ENCODE measurements at places on chromosomes 5 and 9.

- DNase-seq, result no peak
Observed at GRCh38 chr5:172694061-172694460, 53.0 kb downstream of the NEURL1B start.

DNA sequence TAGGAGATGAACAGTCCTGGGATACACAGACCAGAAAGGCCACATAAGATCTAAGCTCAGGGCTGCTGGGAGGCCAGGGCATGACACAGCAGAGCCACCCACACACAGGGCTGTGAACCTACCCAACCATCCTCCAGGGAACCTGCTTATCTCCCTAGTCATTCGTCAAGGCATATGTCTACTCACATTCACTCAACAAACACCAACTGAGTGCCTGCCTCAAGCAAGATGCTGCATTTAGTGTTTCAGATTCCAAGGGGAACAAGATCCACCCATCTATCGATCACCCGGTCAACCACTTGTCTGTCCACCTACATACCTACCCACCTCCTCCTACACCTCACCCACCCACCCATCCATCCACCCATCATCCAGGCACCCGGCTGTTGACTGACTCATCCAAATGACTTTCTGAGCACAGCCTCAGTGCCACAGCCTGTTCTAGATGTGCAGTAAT lies 1.9 kb downstream of the DPM2 start:
- DNase-seq, result no peak

- no peak for DNase-seq
Observed at GRCh38 chr5:78046006-78046405, 248.5 kb downstream of the AP3B1 start.

GRCh38 chr9:86876621-86877196 lies 70.6 kb downstream of the GAS1 start:
- no peak for DNase-seq

DNA sequence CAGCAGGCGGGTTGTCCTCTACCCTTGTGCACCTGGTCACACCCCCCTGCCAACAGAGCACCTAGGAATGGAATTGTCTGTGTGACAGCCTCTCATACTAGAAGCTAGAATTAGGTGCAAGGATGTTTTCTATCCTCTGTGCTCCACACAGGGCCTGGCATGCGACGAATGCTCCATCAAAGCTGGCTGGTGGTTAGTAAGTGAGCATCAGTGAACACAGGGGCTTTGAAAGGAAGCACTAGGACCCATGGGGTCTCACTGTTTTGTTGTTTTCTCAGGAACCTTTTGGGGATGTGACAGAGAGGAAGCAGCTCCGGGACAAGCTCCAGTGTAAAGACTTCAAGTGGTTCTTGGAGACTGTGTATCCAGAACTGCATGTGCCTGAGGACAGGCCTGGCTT lies 32.3 kb downstream of the GALNT12 start:
- no peak for DNase-seq

DNA sequence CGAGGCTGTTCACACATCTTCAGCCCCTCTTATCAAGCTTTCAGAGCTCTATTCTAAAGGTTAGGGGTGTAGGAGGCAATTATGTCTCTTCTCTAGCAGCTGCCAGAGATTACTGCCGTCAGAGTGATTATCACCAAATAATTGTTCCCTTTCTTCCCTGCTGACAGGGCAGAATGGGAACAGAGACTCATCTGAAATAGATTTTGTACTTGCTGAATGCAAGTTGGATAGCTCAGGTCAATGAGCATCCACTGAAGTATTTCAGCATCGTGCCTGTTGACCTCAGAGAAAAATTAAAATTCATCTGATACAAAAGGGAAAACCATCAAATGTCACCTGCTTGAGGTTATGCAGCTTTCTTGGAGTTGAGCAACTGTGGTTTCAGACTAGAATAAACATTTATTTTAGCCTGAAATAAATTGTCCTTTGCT lies 213.7 kb upstream of the MAP3K1 start:
- DNase-seq, result no peak

DNA sequence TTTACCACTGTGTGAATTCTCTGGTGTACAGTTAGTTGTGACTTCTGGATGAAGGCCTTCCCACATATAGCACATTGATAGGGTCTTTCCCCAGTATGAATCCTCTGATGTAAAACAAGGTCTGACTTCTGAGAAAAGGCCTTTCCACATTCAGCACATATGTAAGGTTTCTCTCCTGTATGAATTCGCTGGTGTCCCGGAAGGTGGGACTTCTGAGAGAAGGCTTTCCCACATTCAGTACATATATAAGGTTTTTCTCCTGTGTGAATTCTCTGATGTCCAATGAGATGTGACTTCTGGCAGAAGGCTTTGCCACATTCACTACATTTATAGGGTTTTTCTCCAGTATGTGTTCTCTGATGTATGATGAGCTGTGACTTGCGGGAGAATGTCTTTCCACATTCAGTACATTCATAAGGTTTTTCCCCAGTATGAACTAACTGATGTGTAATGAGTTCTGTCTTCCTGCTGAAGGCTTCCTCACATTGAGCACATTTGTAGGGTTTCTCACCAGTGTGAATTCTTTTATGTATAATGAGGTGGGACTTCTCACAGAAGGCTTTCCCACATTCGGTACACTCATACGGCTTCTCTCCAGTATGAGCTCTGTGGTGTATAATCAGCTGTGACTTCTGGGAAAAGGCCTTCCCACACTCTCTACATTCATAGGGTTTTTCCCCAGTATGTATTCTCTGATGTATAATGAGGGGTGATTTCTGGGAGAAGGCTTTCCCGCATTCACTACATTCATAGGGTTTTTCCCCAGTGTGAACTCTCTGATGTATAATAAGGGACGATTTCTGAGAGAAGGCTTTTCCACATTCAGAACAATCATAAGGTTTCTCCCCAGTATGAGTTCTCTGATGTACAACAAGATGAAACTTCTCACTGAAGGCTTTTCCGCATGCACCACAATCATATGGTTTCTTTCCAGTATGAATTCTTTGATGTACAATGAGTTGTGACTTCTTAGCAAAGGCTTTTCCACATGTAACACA lies 9.1 kb downstream of the ZNF300 start:
- DNase-seq, result no peak
